ENCODE measurements at places on chromosomes 6 and 20.

DNA sequence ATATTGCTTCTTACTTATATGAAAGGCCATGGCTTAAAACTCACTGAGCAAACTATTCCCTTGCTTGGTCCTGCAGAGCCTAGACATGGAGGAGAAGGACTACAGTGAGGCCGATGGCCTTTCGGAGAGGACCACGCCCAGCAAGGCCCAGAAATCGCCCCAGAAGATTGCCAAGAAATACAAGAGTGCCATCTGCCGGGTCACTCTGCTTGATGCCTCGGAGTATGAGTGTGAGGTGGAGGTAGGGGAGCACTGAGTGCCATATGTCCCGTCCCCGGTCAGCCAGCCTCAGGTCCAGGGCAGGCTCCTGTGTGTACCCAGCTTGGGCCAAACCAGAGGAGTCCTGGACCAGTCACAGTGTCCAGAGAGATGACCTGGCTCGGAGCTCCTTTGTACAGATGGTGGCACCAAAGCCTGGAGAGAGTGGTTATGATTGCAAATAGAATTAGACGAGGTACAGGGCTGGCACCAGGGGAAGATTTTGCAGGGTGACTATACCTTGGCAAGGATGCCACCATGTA is 21.0 kb downstream of the EPB41L1 start:
- DNase-seq = no peak

- DNase-seq = no peak
Measured at GRCh38 chr6:22363714-22364239, 66.9 kb upstream of the PRL start.

DNA sequence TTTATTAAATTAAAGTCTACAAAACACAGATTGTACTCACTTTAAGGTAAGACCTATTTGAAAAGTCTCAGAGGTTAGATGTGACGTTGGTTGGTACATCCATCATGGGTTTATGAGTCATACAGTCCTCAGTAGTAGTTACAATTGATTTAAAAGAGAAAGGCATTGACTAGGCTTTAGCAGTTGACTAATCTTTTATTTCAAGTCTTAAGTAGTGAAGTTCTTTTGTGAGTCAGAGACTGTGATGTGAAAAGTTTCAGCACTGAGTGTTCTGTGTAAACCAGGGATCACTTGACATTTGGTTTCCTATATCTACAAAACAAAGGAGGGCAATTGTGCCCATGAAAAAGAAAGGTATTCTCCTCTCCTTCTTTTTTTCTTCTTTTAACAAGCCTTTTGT is 221.3 kb downstream of the GRIK2 start:
- DNase-seq = peak; percentile 77

DNA sequence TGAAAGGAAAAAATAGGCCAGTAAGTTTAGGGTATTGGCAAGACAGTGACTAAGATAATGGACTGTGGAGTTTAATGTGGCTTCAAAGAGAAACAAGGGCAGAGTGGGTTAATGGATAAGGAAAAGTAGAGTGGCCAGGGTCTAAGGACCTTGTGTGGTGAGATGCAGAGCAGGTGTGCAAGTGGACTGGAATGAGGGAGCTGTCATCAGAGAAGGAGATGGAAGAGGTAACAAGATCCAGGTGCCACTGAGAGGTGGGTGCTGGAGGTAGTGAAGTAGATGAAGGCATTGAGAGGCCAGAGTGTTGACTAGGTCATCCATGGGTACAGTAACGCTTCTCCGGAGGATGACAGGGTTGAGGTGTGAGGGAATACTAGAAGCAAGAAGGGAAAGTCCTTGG is 136.1 kb downstream of the QRSL1 start:
- DNase-seq = no peak

GRCh38 chr6:55676736-55677135 is 97.7 kb upstream of the HMGCLL1 start:
- no peak for DNase-seq

DNA sequence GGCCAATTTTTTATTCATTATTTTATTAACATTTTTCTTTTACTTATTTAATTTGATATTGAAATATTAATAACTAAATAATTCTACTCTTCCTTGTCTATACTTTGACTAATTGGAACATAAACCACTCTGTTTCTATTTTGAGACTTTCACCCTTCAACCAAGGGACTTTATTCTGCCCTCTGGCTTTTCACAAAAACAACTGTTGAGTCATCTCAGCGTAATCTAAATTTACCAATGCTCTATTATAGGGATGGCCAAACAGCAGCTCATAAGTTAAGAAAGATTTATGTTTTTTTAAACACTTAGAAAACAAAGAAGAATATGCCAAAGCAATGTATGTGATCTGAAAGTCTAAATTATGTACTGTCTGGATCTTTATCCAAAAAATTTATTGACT is 46.7 kb downstream of the DOP1A start:
- DNase-seq = peak; percentile 49

- DNase-seq = no peak
Measured at GRCh38 chr6:43221046-43221972, 8.0 kb downstream of the DNPH1 start.

DNA sequence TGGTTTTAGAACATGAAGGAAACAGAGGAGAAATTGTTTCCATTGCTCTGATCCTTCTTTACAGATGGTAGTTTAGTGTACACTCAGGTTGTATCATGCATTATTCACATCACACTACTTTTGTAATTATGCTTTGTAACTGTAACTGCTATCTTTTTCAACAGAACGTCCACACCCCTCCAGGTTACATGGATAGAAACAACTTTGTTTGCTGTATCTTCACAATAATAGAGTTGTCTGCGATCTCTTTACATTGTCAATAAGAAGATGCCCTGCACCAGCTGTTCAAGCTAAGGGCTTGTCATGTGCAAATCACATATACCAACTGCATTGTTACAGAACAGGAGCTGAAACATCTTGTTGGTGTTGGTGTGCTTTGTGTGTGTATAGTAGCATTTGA is 67.9 kb upstream of the MAP7 start:
- DNase-seq = no peak

- no peak for DNase-seq
Measured at GRCh38 chr20:17673084-17673483, 9.0 kb downstream of the RRBP1 start.

DNA sequence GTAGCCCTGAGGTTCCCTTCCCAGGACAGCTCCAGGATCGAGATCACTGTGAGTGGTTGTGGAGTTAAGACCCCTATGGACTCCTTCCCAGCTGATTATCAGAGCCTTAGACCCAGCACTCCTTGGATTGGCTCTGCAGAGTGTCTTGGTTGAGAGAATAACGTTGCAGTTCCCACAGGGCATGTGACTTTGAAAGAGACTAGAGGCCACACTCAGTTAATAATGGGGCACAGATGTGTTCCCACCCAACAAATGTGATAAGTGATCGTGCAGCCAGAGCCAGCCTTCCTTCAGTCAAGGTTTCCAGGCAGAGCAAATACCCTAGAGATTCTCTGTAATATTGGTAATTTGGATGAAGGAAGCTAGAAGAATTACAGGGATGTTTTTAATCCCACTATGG is 5.2 kb upstream of the BTN2A2 start:
- DNase-seq = no peak

DNA sequence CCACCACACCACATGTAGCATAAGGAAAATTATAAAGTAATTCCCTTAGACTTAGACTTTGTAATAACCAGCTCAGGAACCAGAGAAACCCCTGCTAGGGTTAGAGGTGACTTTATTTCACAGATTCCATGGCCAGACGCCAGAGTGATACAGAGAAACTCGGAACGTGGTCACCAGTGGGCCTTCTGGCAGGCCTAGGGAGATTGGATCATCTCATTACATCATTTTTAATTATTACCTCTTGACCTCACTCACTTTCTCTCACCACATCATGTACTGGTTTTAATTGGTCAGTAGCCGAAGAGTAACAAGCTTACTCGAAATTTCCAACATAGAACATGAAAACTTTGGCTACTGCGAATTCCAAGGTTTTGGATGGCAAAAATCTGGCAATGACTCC is 72.9 kb downstream of the BMP6 start:
- DNase-seq = no peak

GRCh38 chr6:21459641-21460040 is 133.9 kb upstream of the SOX4 start:
- no peak for DNase-seq

DNA sequence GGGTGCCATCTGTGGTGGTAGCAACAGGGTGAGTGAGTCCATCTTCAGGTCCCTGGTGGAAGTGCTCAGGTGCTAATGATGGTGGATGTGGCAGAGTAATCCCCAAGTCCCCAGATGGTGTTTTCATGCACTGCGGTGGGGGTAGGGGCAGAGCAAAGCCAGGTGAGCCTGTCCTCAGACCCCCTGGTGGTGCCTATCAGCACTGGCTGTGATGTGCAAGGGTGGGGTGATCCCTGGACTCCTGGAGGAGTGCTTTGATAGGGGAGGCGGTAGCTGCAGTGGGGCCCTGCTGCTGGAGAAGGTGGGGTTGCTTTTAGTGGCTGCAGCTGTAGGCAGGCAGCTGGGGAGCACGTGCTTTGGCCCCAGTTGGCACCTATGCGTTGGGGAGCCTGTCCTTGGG is 70.8 kb downstream of the CCDC170 start:
- no peak for DNase-seq

GRCh38 chr20:58640446-58640845 is 10.6 kb upstream of the STX16 start:
- DNase-seq = peak; percentile 95

DNA sequence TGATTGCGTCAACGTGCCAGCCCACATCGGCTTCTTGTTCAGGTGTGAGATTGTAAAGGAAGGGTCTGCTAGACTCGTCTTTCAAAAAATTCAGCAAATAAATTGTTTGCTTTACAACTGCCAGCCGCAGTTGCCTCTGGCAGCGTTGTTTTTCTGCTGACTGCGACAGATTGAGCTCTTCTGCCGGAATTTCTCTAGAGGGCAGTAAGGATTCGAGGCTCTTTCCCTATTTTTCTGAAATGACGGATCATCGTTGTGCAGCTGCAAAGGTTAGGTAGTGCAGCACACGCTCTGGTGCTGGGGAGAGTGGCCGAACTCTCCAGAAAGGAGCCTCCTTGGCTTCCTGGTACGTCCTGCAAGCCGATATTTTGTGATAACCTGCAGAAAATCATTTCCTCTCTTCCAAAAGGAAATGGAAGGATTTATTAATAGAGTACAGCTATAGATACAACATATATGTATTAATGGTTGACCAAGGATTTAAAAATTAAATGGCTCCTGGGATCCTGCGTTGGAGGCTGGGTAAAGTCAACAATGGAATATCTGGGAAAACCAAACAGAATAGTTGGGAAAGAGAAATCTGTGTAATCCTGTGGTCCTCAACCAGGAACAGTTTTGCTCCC is 121.9 kb upstream of the ZFP64 start:
- peak; percentile 49 for DNase-seq

- peak; percentile 39 for DNase-seq
Measured at GRCh38 chr20:6685181-6685582, 82.3 kb upstream of the BMP2 start.

DNA sequence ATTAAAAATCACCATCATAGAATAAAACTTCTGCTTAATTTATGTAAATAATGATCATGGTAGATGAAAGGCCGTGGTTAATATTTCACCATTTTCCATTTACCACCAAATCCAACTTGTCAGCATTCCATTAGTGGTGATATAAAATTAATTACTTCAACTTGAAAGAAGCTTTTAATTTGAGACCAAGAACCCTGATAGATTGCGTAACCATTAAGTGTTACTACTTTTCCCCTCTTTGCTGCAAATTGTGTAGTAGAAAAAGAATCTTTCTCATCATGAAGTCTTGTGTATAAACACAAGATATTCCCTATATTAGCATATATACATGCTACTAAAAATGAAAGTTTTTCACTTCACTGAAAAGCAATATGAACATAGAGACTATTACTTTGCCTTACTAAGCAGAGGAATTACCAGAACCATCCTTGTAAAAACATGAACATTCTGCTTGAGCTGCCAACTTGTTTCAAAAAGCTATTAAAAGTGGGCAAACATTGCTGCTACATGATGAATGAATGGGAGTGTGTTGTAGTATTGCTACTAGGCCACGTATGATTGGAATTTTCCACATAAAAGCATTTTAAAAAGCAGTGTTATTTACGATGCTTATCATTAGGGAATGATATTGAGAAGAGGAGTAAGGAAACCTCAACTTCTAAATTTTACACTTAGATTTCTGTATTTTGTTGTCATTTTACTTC is 35.0 kb downstream of the STX11 start:
- DNase-seq = no peak

DNA sequence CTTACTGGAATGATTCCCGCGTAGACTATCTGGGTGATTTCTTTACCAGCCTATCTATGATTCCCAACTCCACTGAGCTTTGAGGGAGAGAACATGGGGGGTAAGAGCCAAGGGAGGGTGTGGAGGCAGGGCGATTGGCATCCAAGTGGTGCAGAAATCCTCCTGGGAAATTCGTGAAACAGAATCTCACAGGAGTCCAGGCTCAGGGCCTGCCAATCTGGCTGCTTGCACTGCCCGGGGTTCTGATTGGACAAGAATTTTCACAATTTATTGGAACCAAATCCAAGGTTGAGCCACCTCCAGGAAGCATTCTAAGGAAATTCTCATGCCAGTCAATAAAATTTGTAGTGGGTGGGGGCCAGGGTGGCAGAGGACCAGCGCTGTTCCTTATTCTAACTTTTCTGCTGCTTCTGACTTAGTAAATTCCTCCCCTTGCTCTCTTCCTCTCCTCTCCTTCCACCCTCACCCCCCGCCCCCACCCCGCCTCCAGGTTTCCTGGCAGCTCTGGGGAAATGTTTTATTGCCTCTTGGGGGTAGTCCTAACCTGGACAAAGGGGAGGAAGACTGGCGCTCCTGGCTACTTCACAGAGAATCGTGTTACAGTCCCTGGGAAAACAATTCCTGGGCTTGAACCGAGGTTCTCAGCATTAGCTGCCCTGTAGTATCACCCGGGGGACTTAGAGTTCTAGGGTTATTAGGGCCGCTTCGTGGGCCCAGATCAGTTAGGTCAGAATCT is 3.1 kb downstream of the BMP6 start:
- no peak for DNase-seq

DNA sequence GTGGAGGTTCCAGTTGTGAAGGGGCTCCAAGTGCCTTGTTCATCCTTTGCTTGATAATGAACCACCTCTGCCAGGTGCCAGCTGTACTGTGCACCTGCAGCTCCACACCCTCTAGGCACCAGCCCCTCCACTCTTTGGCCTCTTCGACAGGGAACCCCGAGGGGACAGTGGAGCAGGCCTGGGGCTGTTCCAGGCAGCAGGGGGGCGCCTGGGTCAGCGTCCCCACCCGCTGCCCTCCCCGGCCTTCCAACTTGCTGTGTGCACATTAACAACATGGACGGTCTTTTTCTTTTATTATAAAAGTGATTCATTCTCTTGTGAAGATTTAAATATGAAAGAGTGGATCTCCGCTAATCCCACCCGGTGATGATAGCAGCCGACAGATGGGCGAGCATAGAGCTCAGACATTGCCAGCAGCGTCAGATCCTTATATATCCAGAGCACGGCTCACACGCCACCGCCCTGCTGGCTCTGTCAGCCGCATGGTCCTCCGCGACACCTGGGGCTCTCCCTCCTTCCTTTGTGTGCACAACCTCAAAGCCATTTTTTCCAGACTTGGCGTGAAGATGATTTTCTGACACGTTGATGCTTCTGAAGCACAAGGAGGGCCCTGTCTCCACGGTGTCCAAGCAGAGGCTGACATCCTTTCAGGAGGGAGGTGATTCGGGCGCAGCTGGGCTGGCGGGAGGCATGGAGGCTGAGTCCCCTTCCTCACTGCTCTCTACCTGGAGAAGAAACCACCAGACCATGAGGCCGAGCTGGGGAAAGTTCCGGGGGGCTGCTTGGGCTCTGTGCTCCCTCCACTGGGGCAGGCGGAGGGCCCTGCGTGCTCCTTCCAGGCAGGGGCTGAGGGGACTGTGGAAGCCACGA is 22.2 kb upstream of the MRGBP start:
- DNase-seq = no peak

Data from iris pigment epithelial cell (primary cell).